ENCODE measurements at places on chromosomes 11 and 22.

DNA sequence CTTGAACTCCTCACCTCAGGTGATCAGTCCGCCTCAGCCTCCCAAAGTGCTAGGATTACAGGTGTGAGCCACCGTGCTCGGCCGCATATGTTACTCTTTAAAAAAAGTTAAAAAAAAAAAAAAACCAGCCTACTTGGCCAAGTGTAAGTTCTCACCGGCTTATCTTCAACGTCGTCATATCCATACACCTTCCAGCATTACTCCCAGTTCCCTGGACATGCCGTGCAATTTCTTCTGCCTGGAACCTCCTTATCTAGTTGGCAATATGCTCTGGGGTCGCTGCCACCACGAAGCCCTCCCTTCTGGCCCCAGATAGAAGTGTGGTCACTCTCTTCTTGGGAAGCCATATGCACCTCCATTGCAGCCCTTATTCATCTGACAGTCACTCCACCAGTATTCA, 36.3 kb upstream of the CBX7 start:
- no peak for DNase-seq

DNA sequence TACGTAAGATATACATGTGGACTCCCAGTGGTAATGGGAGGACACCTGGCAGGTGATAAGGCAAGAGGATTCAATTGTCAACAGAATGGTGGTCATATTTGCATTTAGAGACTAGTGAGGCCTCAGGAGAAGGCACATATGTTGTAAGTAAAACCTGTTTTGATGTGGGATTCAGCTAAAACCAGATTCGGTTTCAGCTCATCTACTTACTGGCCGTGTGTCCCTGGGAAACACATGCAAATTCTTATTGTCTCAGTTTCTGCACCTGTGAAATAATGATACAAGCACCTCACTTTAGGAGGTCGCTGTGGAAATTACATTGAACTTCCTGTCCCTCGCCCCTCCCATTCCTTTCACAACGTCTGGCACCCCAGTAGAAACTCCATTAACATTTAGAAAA, 78.9 kb upstream of the FIBIN start:
- DNase-seq, result no peak

DNA sequence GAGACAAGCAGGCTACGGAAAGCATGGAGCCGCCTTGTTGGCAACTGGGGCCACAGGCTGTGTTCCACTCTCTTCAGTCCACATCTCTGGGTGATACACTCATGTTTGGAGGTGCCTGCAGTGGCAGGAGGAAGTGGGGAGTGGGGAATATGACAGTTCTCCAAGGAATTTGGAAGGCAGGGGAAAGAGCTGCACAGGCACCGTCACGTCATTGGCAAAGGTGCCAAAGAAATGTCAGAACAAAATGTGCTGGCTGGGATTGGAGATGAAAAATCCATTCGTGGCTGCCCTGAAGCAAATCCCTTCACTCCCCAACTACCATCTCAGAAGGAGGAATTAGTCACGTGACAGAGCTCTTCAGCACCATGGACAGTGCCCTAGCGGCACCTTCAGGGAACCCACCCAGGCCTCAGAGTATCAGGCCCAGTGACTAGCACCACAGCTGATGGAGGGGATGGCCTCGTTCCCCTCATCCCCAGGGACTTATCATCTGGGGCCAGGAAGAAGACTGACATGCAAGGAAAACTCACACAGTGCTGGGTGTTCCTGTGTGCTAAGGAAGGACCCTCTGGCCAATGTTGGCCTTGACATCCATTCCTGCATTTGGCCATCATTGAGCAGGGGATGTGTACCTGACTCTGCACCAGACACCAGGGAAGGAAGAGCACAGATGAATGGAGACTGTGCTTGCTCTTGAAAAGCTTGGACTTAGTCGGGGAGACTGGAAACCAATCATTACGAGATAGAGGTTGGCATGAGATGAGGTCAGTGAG, 48.5 kb upstream of the PRDM11 start:
- no peak for DNase-seq

DNA sequence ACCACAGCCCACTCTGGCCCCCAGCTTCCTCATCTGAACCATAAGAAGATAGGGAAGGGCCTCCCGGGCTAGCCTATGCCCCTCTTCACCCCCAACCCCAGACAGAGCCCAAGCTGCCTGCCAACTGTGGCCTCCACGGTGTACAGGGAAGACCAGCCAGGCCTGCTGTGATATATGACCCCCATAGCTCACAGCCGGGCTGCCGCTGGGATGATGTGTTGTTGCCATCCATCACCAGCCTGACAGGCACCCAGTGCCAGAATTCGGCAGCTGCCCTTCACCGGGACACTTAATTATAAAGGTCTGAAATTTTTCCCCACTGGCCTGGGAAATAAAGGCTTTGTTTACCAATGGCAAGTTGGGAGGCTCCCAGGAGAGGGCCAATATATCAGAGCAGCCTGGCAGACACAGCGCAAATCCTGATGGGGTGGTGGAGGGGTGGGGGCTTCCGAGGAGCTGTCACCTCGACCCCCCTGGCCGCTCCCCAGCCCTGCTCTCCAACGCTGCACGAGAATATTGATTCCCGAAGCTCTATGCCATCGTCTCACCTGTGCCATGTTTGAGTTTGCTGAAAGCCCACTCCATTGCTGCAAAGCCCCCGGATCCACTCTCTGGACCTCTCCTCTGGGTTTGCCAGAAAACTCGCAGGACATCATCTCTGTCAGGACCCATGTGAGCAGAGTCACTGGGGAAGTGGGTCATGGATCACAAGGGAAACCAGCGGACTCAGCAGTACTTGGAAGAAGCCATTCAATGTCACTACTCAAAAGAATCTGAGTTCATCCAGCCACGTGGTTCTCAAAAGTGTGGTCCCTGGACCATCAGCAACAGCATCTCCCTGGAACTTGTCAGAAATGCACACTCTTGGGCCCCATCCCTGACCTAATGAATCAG, 296.9 kb downstream of the MN1 start:
- no peak for DNase-seq

GRCh38 chr11:68330700-68331337, 18.4 kb downstream of the LRP5 start:
- no peak for DNase-seq

- no peak for DNase-seq
These were observed 5.2 kb upstream of the IL17RA start for GRCh38 chr22:17079572-17079971.

- DNase-seq, result no peak
These were observed 553.7 kb downstream of the MN1 start for GRCh38 chr22:27247701-27248434.

- no peak for DNase-seq
These were observed 12.4 kb downstream of the SMIM38 start for GRCh38 chr11:69167916-69168691.

All from COR-L47 (cell line).